Epithelial cell of umbilical artery (primary cell): ENCODE measurements at places on chromosomes 4 and X. TPM values are rescaled to one million over a fixed set of nuclear protein-coding genes. Genes with fewer than 3 reads are reported as not detected.

Gene GABRB1
- not detected in 2 replicates for total RNA-seq

Gene HTATSF1
- total RNA-seq = 29.9 and 37.1 TPM in 2 replicates

Gene APOO
- total RNA-seq = 12.7 and 13.5 TPM in 2 replicates

Gene PACRGL
- total RNA-seq = 27.9 and 29.5 TPM in 2 replicates

Gene GYPE
- 0.30 and 0.32 TPM in 2 replicates for total RNA-seq

Gene PAGE4
- total RNA-seq = not detected in 2 replicates

Gene ZNF711
- 2.9 and 3.5 TPM in 2 replicates for total RNA-seq

Gene SPINK2
- not detected in 2 replicates for total RNA-seq

Gene CACNA1F
- not detected in 2 replicates for total RNA-seq

Gene SULT1B1
- total RNA-seq = 57.5 and 59.4 TPM in 2 replicates

Gene RASL11B
- total RNA-seq = 0.15 TPM in 1 of 2 replicates, not detected in the other

Gene MAGEA4
- total RNA-seq = not detected in 2 replicates

Gene CFAP299
- total RNA-seq = not detected in 2 replicates

Gene ASB12
- not detected in 2 replicates for total RNA-seq

Gene RPS3A
- 2,726 and 4,108 TPM in 2 replicates for total RNA-seq

Gene NXF2B
- not detected in 2 replicates for total RNA-seq
